ENCODE measurements at places on chromosomes 3 and 15.

DNA sequence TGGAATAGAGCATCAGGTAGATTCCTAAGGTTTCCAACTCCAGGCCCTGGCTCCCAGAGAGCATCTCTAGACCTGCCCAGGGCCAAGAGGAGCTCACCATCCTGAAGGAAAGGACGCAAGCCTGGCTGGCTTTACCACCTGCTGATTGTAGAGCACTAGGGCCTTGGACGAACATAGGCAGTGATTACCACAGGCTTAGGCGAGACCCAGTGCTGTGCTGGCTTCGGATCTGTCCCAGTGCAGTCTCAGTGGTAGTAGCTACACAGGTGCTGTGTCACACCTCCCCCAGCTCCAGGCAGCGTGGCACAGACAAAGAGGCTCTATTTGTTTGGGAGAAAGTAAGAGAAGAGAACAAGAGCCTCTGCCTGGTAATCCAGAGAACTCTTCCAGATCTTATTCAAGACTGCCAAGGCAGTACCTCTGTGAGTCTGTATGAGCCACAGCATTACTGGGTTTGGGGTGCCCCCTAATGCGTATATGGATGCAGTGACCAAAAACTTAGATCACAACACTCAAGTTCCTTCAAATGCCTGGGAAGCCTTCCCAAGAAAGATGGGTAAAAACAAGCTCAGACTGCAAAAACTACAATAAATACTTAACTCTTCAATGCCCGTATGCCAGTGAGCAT is 25.4 kb downstream of the ISG20 start:
- no peak for DNase-seq

DNA sequence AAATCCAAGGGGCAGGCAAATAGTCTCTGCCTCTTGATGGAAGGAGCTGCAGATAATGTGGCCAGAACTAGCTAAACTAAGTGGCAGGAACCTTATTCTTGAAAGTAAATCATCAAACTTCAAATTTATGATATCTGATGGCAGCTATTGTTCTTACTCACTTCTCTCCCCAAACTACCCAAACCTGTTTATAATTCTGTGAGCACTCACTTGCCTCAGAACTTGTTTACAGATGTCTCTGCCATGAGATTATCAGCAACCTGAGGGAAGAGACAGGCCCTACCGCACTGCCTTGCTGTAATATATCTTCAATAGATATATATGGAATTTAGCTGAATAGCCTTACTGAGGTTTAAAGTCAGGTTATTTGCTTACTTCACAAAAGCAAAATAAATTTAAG is 2.2 kb upstream of the B3GALNT1 start:
- DNase-seq = no peak

GRCh38 chr3:45008117-45008516 is 18.0 kb upstream of the CLEC3B start:
- no peak for DNase-seq

DNA sequence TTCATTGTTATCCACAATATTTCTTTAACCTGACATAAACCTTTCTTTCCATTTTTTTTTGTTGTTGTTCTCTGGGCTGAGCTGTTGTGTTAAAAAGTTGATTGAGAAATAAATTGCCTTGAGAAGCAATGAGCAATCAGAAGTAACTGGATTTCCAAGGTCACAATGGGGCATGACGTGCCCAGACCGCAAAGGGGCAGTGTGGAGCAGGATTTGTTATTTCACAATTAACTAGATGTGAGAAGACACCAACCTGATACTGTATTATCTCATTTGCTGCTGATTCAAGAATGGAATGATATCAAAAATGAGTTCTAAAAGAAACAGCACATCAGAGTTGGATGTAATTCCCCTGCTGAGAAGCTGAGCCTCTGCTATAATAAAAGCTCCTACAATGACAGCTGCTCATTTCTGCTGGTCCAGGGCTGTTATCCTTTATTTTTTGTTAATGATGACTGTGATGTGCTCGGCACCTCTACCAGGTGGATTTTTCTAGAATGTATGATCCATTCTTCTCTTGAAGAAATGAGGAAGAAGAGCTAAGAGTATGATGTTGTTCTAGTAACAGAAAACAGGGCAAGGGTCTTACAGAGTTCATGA is 28.1 kb downstream of the CPNE4 start:
- DNase-seq = no peak

DNA sequence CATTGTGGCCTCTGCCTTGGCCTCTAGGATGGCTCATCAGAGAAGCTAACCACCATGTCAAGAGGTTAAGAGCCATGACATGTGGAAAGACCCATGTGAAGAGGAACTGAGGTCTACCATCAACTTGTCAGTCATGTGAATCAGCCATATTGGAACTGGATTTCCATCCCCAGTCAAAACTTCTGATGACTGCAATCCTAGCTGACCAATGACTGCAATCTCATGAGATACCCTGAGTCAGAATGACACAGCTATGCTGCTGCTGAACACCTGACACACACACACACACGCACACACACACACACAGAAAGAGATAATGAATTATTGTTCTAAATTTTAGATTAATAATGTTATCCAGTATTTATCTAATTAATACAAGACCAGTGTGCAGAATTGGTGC is 337.5 kb upstream of the LMCD1 start:
- no peak for DNase-seq

DNA sequence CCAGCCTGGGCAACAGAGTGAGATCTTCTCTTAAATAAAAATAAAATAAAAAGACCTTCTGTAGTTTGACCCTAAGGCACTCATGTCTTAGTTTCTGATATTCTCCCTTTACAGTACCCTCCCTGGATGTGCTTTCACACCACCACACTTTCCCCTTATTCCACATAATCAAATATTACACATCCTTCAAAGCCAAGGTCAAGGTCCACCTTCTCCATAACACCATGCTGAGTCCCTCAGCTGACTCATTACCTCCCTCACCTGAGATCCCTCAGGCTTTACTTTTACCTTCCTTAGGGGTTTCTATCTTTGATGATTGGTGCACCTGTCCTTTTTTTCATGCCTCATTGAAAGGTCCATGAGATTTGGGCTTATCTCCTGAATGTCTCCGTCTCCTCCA is 25.5 kb upstream of the MNS1 start:
- no peak for DNase-seq

DNA sequence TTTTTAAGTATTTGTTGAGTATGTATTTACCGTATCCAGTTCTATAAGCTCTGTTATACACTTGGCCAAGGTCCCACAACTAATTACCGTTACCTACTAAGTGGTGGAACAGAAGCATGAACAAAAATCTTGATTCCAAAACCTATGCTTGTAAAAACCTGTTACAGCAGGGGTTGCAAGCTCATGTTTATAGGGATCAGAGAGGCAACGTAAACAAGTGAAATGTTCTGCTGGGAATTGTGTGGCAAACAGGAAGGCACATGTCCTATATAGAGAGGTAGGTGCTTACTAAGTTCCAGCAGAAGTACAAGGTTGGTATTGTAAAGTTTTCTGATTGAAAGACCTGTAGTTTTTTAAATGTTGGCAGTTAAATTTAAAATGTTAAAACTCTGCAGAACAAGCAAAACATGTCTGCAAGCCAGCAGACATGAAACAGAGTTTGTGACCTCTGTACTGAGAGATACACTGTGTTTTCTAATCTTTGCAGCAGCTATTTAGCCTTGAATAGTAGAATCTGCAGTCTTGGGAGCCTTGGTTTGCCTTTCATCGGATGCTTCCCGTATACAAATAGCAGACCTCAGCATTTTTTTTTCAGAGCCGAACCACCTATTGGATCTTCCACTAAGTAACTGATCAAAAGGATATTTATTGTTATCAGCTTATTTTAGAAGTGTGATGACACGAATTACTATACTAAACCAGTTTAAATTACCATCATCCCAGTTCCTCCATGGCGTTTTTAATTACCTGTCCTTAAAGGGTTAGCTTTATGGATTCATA is 11.4 kb downstream of the IREB2 start:
- no peak for DNase-seq

GRCh38 chr3:60594025-60594424 is 657.2 kb downstream of the FHIT start:
- no peak for DNase-seq

- no peak for DNase-seq
Observed at GRCh38 chr3:124823206-124823605, 64.0 kb downstream of the ITGB5 start.

- no peak for DNase-seq
Observed at GRCh38 chr15:69597061-69597592, 144.5 kb downstream of the RPLP1 start.

DNA sequence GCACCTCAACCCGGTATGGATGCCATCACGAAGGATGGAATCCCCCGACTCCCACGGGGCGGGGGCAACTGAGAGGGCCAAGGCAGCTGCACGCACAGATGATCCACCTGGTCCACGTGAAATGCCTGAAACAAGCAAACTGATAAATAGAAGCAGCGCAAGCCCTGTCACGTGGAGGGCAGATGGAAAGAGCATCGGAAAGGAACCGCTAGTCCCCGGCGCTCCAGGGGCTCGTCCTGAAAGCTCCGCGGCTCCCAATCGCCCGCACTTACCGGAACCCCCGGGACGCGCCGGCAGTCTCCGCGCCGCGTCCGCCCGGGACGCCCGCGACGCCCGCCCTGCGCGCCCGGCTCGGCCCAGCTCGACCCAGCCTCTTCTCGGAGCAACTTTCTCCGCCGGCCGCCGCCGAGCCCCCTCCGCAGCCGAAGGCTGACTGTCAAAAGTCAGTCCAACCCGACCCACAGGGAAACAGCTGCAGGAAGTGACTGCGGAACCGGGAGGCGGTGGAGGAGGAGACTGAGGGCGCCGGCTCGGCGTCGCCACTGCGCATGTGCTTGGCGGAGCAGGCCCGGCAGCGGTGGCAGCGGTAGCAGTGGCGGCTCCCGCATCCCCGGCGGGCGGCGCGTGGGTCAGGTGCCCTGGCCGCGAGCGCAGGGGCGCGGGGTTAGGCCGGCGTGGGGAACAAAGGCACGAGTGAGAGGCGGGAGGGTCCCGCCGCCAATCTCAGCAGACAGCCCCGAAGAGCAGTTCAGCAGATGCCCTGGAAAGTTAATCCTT is at the start of gene ZMAT3:
ZMAT3 (minus strand) TSS at position 487 of the 777 bp plus-strand sequence. CDS start 4,057 bp downstream, outside the sequence.
- DNase-seq = peak; percentile 94

DNA sequence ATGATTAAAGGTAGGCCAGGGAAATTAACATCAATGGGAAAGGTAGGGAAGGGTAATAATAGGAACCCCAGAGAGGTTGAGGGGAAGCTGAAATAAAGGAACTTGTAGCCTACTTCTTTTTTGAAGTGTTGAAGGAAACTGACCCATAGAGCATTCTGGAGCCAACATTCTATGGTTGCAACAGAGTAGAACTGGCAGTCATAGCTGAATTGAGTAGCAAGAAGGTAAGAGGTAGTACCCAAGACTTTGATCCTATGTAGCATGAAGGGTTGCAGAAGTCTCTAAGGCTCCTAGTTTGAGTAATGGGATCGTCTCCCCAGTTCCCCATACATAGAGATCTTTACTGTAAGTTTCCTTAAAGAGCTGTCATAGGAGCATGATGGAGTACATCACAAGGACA is 7.4 kb upstream of the ZNF774 start:
- DNase-seq = no peak

DNA sequence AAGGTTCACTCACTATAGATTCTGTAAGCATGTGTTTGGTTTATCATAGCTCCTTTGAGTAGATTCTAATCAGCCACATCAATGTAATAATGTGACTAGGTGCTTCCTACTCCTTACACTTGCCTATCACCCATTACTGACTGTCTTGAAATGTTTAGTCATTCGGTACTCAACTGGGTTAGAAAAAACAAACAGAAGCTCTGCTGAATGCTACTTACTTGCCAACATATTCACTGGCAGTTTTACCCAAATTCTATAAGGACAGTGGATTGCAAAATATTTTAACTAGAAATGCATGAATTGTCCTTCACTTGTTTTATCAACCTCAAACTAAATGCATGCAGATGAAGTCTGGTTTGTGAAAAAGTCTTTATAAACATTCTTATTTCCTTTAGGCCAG is 352.1 kb upstream of the ALCAM start:
- no peak for DNase-seq

- no peak for DNase-seq
Observed at GRCh38 chr3:44001072-44001471, 240.6 kb upstream of the TOPAZ1 start.

DNA sequence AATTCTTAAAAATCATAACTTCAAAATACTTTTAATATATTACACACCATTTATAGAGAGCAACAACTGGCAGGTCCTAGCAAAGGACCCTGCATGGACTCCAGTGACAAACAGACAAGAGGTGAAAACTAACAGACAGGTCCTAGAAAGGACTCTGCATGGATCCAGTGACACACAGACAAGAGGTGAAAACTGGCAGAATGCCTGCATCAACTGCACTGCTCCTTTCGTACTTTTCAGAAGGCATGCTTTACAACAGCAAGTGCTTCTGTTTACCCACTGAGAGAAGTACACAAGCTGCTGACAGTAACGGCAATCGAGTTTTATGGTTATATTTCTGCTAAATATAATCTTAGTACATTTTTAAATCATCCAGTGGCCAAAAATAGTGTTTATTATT is 24.3 kb upstream of the GP5 start:
- DNase-seq = no peak

DNA sequence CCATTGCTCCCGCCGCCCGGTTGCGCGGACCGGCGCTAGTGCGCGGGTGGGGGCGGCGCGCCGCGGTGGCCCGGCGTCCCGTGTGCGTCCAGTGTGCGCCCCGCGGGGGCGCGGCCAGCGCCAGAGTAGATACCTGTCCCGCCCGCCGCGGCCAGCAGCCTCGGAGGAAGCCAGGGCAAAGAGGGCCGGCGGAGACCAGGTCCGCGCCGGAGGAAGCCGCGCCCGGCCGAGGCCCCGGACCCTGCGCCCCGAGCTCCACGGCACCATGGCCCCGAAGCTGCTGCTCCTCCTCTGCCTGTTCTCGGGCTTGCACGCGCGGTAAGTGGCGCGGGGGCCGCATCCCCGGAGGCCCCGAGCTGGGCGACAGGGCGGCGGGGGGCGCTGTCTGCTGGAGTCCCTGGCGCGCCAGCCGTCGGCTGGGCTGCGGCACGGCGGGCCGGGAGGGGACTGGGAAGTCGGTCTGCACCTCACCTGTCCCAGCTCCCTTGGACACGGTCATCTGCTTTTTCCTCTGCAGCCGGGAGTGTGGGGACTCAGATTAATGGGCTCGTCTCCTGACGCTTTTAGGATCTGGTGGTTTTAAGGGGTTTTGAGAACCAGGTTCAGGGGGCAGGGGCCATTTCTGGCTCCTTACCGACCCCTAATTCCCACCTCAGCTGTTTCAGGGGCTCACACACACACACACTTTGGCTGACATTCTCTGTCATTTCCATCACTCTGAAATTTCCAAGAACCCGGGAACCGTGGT is 464 bp downstream of the GABRG3 start:
- DNase-seq = peak; percentile 76

Data from H7 (cell line).